ENCODE measurements at places on chromosomes 16 and 17. TPM values are rescaled to one million over a fixed set of nuclear protein-coding genes. Genes with fewer than 3 reads are reported as not detected.

TNFRSF17 gene
- total RNA-seq = not detected

KLHL10 gene
- total RNA-seq = not detected

APOBR gene
- 2.4 TPM for total RNA-seq

ORC6 gene
- total RNA-seq = 27.4 TPM

HCRT gene
- not detected for total RNA-seq

- no peak for DNase-seq
Measured at GRCh38 chr17:17540278-17540906, 44.2 kb upstream of the RASD1 start.

- DNase-seq = no peak
Measured at GRCh38 chr17:55478971-55479370, 32.3 kb downstream of the SMIM36 start.

DNA sequence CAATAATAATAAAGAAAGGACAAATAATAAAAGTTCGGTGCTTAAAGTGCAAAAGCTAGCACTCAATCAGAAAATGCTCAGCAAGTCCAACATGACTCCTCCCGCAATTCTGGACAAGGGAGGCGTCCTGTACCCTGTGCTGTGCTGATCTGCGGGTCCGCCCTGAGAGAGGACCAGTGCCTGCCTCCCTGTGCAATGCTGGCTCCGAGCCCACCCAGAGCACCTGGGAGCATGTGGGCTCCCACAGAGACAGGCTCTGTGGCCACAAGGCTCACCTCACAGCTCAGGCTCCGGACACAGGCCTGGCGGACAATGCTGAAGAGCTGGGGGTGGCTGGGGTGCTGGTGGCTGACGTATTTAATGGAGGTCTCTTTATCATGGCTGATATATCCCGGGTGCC lies 11.1 kb downstream of the FLCN start:
- no peak for DNase-seq

DNA sequence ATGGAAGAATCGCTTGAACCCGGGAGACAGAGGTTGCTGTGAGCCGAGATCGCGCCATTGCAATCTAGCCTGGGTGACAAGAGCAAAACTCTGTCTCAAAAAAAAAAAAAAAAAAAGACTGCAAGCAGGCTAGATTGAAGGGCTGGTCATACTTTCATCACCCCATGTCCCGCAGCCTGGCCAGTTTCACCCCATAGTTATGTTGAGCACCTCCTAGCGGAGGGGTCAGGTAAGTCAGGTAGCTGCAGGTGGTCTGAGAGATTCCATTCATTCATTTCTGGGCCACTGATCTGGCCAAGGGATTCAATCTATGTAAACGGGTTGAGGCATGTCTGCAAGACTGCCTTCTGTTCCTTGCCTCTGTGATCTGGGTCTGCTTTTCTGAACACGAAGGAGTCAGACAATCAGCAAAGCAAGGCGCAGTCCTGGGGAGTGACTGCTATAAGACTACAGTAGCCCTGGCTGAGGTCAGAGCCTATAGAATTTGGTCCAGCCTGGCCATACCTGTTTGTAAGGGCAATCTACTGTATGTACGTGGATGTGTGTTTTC lies 23.6 kb upstream of the BPTF start:
- no peak for DNase-seq

- no peak for DNase-seq
Measured at GRCh38 chr16:47634727-47635126, 173.6 kb downstream of the PHKB start.

DNA sequence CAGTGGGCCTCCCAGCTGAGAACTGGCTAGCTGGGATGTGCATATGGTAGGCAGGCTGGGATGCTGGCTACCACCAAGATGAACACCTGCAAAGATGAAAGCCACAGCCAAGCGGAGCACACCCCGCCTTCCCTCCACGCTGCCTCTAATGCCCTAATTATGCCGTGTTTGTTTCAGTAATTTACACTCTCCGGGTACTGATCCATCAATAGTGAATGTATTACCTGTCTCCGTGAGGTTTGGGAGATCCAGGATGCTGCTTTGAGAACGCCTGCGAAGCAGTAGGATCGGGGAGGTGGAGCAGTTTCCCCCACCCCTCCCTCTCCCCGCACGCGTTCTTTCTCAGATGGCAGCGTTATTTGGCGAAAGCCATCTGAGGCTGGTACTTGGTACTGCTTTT lies 28.9 kb upstream of the GSE1 start:
- no peak for DNase-seq

GRCh38 chr17:76131051-76131691 lies 9.9 kb downstream of the FOXJ1 start:
- DNase-seq = no peak

- DNase-seq = no peak
Measured at GRCh38 chr16:84714028-84714427, 14.2 kb downstream of the USP10 start.

- no peak for DNase-seq
Measured at GRCh38 chr17:16121915-16122314, 93.4 kb downstream of the NCOR1 start.

DNA sequence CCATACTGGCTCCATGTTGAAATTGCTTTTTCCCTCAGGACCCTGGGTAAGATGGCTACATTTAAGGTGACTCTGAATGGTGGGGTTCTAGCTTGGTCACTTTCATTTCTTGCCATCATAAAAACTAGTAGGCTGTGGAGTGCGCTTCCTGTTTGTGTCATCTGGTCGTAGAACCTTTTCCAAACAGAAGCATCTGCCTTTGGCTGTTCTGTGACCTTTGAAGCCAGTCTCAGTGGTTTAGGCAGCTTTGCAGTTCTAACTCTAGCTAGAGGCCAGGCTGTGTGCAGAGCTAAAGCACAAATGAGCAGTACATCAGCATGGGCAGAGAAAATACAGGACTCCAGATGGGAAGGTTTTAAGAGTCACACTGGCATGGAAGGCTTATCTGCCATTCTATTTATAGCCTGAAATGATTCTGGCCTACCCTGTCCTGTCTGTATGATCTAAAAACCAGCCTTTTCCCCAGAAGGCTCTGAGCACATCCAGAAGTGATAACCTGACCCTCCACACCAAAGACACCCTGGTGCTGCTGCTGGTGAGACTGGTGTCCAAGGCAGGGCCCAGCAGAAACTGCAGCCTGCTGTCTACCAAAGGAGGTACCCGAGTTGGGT lies 8.6 kb downstream of the ESRP2 start:
- DNase-seq = no peak

DNA sequence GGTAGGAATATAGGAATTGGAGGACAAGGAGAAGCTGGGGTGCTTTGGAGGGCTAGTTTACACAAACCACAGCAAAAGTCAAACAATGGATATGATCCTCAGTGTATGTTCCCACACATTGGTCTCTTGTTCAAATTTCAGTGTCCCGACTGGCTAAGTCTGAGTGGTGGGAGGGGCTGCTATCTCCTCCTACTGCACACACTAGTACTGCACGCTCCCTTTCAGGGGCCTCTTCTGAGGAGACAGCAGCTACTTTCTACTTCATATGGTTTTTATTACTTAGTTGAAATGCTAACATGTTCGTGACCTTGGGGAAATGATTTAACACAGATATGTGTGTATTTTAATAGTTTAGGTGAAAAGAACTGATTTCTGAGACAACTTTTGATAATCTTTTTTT lies 18.8 kb upstream of the KRT10 start:
- no peak for DNase-seq

GRCh38 chr16:3787924-3788661 lies 70.8 kb upstream of the TRAP1 start:
- DNase-seq = no peak

GRCh38 chr16:31460582-31461002 lies 1.3 kb downstream of the ARMC5 start:
- peak; percentile 43 for DNase-seq

GRCh38 chr17:48254896-48255295 lies 147.3 kb downstream of the SNX11 start:
- DNase-seq = no peak

DNA sequence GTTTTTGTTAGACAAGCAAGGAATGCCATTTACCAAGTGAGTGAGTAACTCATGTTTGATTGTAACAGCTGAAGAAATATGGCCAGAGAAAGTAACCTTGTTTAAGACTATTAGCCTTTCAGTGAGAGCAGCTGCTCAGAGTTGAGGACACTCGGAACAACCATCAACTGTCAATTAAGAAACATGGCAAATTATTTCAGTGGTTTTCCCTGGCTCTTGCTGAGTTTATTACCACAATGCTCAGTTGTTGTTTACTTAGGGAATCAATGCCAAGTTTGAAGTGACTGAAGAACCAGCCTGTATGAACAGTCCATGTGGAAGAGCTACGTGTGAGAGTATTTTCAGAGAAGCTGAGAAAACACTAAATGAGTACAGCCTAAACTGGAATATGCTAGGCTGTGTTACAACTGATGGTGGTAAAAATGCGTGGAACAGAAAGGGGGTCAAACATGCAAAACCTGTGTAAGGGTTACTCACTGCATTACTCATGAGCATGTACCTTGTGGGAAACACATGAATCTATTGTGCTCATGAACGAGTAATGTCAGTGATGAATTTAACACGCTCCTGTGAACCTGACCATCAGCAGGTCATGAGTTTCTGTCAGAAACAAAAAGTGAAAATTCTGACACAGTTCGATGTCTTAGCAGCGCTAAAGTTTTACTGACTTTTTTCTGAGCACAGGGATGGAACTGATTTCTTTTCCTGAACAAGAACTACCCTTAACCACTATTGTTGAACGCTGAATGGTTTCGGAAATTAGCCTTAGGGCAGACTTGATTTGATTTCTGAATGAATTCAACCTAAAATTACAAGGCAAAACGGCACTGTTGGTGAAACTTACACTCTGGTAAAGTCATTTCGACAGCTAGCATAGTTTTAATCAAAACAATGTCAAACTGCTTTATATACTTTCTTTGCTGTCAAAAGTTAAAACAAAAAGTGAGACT lies 33.5 kb downstream of the GNA13 start:
- no peak for DNase-seq

DNA sequence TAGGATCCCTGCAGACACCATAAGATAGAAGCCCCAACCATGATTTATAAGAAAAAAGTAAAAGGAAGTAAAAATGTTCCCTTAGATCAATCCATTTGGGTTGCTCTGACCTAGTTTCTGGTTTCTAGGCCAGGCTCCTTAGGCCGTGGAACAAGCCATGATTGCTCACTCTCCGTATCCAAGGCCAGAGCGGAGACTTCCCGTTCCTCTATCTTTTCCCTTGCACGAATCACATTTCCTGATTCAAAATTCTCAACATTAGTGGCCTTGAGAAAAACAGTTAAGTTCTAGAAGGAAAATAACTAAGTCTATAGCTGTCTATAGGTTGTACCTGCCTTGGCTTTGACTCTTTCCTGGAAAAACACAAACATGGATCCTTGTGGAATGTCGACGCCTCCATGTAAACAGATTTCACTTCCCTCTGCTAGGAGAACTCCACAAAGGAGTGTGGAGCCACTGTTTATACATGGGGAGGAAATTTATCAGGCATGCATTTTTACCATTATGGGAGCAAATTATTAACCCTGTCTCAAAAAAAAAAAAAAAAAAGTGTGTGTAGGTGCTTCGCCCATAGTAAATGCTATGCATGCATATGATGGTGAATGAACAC lies 149.6 kb downstream of the ZFHX3 start:
- DNase-seq = no peak

GRCh38 chr17:80455784-80456183 lies 20.6 kb downstream of the NPTX1 start:
- DNase-seq = no peak

GRCh38 chr17:79840269-79840988 lies 1.2 kb upstream of the CBX4 start:
- DNase-seq = peak; percentile 27

GRCh38 chr17:78798695-78799559 lies 16.9 kb upstream of the CYTH1 start:
- no peak for DNase-seq

DNA sequence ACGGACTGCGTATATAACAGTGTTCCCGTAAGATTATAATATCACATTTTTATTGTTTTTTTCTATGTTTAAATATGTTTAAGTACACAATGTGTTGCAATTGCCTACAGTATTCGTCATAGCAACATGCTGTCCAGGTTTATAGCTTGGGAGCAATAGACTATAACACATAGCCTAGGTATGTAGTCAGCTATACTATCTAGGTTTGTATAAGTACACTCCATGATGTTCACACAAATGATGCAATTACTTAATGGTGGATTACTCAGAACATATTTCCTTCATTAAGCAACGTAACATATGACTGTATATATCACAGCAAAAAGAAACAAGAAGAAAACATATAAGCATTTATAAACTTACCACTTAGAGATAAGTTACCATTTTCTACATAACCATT lies 160.0 kb downstream of the CBLN1 start:
- no peak for DNase-seq

- DNase-seq = no peak
Measured at GRCh38 chr17:56688151-56688550, 94.7 kb downstream of the NOG start.

DNA sequence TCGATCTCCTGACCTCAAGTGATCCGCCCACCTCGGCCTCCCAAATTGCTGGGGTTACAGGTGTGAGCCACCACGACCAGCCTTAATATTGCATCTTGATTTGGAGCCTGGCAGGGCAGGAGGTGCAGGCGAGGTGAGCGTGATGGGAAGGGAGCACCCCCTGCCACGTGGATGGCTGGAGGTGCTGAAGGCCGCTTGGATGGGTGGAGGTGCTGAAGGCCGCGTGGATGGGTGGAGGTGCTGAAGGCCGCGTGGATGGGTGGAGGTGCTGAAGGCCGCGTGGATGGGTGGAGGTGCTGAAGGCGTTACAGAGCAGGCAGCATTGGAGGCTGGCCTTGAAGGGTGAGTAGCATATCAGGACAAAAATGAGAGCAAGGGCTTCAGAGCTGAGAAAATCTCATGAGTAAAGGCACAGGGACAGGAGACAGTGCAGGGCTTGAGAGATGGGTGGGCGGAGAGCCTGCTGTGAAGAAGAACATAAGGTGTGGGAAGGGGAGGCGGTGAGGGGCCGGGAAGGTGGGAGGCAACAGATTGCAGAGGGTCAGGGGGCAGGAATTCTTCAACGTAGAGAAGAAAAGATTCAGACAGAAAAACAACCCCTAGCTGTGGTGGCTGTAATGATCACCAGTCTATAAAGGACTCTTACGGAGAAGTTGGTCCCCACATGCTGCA lies 101.7 kb upstream of the SEC14L1 start:
- no peak for DNase-seq

- DNase-seq = no peak
Measured at GRCh38 chr16:58048494-58049231, 23.1 kb downstream of the MMP15 start.

GRCh38 chr17:12773153-12773552 lies 16.1 kb upstream of the ARHGAP44 start:
- DNase-seq = no peak
